ENCODE measurements at places on chromosomes 7 and 10.

DNA sequence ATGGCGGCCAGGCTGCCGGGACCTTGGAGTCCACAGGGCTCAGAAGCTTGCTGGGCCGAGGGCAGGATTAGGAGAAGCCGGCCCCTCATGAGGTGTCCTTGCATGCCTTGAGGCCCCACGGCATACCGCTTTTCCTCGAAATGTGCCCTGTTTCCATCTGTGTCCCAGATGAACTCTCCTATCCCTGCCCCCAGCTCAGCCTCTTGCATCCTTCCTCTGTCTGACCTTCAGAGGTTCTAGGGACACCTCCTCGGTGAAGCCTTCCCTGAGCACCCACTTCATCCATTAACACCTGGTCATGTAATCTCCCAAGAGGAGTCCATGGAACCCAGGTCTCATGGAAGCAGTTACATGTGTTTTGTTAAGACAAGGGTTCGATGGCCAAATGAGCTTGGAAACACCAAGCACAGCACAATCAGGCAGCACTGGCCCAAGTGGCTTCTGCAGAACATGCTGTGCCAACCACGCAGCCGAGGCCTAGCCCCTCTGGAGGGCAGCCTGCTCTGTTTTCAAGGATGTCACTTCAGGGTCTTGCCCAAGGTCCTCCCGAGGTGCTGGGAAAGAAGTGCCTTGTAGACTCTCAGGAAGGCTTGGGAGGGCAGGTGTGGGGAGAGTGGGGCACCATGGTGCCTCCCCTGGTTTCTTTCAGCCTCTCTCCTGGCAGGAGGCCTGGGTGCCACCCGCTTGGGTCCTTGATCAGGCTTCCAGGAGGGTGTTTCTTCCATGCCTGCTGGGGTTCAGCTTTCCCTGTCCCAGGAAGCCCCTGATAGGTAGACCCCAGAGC, 124.3 kb downstream of the NEURL1 start:
- DNase-seq: no peak

DNA sequence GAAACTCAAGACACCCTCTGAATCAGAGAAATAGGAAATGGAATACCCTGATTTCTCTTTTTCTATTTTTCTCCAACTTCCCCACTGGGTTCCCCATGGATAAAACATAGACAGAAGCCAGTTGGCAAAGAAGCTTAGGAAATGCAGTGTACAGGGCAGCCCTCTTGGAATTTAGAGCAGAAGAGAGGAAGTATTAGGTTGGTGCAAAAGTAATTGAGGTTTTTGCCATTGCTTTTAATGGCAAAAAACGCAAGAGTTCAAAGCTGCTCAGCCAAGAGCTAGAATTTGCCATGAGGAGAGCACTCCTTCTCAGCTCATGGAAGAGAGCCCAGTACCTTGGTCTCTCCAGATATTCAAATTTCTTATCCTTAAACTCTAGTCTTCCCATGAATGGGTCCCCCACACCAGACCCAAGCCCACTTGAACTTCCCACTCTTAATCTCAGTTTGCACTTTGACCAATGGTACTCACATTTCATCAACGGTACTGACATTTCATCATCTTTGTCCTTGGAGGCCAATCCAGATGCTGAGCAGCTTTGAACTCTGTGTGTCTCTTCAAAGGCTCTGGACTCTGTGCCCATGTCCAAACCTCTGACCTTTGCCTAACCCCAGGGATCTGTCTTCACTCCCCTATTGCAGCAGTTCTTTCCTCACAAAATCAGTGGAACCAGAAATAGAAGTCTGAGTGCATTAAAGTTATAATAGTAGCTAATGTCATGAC, 73.2 kb upstream of the PPP1R3C start:
- no peak for DNase-seq

GRCh38 chr7:65006094-65006992, at the start of gene ERV3-1:
ERV3-1 (minus strand) TSS chr7:65006687; CDS start chr7:64993026, 13,661 bp downstream.
- peak; percentile 96 for DNase-seq

- DNase-seq: no peak
Observed at GRCh38 chr7:101363196-101363733, 590 bp downstream of the COL26A1 start.

- no peak for DNase-seq
Observed at GRCh38 chr7:145951566-145951965, 165.0 kb upstream of the CNTNAP2 start.

DNA sequence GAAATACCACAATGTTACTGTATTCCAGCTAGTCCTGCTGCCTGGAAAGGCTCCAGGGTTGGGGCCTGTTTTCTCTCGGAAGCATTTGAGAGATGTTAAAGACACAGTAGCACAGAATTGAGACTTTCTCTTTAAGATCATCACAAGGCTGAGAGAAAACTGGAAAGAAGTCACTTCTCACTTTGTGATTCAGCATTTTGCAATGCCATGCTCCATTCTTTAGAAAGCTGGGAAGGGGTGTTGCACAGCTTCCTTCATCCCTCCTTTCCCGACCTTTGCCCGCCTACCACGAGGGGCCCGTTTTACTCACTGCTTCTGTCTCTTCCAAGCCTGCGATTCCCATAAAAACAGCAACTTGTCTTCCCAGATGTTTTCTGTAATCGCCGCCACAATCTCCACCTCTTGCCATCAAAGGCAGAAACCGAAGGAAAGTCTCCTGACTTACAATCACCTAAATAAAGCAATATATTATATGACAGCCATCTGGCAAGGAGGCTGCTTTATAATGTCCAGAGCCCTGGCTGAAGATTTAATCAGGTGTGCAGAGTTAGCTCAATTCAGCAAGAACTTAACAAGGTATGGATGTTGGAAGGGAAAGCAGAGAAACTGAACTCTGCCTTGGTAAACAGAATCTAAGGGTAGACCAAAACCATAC, 18.9 kb downstream of the NOD1 start:
- DNase-seq: peak; percentile 95
